Myocyte (in vitro differentiated cells): ENCODE measurements at places on chromosomes 6 and 20.

- DNase-seq: no peak
Measured at GRCh38 chr6:22221211-22221610, 75.6 kb downstream of the PRL start.

DNA sequence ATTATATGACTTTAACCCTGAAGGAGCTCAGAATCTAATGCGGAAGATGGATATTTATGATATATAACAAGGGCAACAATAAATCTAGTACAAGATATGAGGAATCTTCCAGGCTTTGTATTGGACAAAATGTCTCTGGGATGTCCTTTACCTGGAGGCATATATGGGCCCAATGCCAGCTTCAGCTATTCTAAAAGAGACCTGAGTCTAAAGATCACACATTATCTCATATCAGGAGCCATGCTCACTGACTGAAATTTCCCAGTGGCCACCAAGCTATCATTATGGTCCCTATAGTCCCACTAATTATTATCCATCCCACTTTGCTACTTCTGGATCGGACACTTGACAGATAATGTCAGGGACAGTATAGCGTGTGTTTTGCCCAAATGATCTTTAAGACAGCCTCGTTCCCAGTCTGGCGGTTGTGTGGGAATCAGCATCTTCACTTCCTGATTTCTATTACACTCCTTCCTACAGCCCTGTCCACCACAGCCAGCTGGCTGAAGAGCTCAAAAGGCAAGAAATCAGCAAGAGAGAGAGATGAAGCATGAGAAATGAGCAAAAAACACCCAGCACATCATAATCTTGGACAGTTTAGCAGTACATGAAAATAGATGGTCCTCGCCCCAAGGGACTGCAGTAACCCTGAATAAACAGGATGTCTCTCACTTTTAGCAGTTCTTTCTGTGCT, 34.9 kb downstream of the KLHL31 start:
- no peak for DNase-seq

DNA sequence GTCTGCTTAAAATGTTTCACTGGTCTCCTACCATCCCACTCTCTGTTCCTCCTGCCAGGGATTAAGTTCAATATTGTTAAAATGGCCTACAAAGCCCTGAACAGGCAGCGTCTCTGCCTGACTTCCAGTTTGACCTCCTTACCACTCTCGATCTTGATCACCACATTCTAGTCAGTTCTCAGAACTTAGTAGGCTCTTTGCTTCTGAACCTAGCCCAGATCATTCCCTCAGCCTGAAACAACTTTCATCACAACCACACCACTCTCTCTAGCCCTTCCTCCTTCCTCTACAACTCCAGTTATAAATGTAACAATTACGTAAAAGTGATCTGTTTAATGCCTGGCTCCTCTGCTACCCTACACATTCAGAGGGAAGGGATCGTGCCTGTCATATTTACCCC, 53.3 kb downstream of the ATG5 start:
- no peak for DNase-seq

DNA sequence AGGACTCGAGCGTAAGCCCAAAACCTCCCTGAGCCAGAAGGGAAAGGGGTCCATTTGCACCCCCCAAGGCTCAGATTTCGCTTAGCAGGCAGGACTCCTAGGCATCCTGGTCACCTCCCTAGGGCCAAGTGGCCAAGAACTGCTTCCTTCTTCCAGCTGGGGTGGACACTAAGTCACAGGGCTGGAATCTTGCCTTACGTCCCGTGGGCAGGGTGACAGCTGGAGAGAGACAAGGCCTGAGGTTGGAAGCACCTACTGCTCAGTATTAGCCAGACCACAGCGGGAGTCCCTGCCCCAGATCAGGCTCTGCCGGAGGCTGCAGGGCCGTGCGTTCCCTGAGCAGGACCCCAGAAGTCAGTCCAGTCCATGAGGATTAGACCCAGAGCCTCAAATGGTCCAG, 19.7 kb downstream of the LAMA5 start:
- DNase-seq: peak; percentile 92

- no peak for DNase-seq
Measured at GRCh38 chr6:107534571-107535141, 44.7 kb downstream of the SOBP start.

DNA sequence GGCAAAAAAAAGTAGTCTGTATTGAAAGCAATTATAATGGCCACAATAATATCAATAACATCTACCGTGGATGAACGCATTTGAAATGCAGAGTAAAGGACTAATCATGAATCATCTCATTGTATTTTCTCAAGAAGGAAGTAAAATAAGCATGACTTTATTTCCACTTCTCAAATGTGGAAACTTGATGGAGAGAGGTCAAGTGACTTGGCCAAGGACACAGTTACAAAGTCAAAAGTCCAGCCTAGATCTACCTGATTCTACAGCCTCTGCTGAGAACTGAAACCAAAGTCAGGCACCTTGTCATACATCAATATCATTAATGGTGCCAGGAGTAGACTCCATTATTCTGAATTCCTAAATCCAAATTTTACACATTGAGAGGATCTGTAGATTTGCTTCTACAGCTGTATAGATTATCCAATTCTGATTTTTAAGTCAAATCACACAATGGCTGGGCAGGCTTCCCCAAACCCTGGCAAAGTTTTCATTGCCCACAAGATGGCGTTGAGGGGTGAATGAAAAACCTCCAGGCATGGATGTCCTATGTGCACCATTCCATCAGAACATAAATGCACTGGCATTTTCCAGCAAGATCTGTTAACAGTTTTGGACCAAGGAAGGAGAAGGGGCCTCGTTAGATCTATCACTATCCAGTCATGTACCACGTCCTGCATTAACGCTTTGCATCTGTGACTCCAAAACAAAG, 423.1 kb downstream of the MAFB start:
- peak; percentile 6 for DNase-seq
